ENCODE measurements at places on chromosomes 6 and 20.

GRCh38 chr6:15322781-15323536 is 77.1 kb downstream of the JARID2 start:
- no peak for DNase-seq

DNA sequence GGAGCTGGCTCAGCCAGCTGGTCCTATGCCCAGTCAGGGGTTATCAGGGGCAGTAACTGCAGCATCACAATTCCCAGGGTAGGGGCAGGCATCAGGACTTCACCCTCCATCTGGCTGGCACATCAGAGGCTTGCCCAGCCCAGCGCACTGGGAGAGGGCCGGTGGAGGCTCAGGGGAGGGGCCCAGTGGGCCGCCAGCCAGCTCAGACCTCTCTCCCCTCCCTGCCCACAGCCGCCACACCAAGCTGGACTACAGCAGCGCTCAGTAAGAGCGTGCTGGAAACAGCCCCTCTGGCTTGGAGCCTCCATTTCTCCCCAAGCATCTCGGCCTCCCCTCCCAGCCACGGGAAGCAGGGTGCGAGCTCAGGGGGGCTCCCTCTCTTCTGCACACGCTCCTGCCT is 22.0 kb downstream of the ADA start:
- no peak for DNase-seq

GRCh38 chr20:54028276-54029011 is 42.0 kb downstream of the BCAS1 start:
- DNase-seq: no peak

DNA sequence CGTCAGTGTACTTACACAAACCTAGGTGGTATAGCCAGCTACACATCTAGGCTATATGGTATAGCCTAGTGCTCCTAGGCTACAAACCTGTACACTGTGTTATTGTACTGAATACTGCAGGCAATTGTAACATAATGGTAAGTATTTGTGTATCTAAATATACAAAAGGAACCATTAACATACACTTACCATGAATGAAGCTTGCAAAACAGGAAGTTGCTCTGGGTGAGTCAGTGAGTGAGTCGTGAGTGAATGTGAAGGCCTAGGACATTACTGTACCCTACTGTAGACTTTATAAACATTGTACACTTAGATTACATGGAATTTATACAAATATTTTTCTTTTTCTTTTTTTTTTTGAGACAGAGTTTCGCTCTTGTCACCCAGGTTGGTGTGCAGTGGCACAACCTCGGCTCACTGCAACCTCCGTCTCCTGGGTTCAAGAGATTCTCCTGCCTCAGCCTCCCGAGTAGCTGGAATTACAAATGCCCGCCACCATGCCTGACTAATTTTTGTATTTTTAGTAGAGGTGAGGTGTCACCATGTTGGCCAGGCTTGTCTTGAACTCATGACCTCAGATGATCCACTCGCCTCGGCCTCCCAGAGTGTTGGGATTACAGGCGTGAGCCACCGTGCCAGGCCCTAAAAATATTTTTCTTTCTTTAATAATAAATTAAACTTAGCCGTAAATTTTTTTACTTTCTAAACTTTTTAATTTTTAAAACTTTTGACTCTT is 15.4 kb upstream of the KIAA1755 start:
- no peak for DNase-seq
